Small intestine (tissue), 16 donors: ENCODE measurements at places on chromosomes 7 and 10.

GRCh38 chr7:96238474-96238873, 83.4 kb downstream of the SLC25A13 start:
- no peak for DNase-seq

- DNase-seq = peak; percentile 11
These were observed 35.2 kb downstream of the OR13A1 start for GRCh38 chr10:45280113-45280760.

GRCh38 chr10:130580975-130581374, 444.8 kb downstream of the GLRX3 start:
- DNase-seq = no peak

DNA sequence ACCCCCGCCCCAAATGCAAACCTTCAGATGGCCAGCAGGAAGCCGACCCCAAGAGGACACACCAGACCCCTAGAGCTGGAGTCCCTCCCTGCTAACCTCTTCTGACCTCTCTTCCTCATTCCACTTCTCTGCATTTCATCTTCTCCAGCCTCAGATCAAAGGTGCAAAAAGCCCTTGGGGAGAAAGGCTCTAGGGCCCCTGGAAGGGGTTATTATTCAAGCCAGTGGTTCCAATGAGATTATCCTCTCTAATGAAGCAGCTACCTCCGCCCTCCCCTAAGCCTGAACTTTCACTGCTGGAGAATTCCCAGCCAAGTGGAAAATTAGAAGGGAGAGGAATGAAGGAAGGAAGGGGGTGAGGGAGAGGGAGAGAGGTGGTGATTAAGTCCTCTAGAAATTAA, 343.9 kb downstream of the PLXNA4 start:
- no peak for DNase-seq

DNA sequence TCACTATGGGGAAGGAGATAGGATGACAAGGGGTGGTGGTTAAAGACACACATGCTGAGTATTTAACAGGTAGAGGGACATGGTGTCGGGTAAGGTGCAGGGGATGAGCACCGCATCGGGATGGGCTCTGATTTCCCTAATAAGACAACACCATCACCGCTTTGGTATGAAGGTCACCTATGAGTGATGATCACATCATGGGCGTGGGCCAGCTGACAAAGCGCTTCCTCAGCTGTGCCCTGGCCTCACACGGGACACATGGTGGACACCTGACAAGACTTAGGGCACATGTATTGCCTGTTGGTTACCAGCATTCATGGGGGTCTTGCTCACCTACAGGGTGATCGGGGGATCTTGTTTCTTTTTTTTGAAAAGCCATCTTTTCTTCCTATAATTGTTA, 12.8 kb downstream of the C7orf57 start:
- DNase-seq = no peak

GRCh38 chr7:52727632-52728031, 307.8 kb upstream of the POM121L12 start:
- DNase-seq = no peak

GRCh38 chr7:1066242-1066588, 21.7 kb upstream of the GPER1 start:
- DNase-seq = no peak

DNA sequence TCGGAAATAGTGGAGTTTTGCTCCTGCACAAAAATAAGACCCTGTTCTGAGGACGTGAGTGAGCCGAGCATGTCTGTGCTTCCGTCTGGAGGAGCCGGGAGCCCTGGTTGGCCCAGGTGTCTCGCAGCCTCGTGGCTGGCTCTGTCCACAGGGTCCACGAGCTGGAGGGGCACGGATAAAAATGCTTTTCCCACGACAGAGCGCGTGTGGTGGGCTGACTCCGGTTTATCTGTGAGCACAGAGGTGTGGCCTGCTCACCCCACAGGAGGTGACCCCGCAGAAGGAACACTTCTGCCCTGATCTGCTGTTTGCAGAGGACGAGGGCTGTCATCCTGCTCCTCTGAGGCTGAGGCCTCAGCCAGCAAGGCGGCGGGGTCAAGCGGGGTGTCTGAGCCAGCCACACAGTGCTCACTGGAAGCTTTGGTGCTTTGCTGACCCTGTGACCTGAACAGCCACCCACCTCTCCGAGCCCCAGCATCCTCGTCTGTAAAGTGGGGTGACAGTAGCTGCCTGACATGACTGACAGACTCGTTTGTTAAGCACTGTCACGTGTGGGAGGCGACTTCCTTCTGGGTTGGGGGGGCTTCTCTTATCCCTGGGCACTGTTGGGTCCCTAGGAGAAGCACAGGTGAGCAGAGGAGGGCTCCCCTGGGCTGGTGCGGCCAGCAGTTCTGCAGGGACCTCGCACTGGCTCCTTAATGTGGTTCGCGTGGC, 162.5 kb downstream of the DNAJB6 start:
- no peak for DNase-seq

- DNase-seq = peak; percentile 10
These were observed 25.1 kb downstream of the FAM13C start for GRCh38 chr10:59337201-59337652.

DNA sequence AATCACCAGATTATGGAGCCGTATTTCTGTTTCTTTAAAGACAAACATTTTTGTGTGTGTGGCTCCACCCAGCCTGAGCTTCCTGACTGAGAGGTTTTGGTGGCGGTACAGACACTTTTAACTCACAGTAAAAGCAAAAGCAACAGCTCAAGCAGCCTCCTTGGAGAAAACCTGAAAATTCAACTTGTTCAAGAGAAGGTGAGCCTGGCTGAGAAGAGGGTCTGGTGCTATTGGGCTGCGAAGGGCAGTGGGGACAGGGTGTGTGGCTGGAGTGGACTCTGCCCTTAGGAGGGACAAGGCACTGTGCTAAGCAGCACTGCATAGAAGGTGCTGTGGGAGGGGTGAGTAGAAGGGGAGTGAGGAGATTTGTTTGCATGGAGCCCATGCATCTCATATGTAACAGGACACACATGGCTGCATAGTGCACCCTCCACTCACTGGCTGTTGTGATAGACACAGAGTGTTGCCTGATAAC, at the start of gene GIMAP7:
Gene GIMAP7, plus strand, starts transcription at position 125 of the 475 bp plus-strand sequence. CDS start 5,103 bp downstream, outside the sequence.
- peak; percentile 48 for DNase-seq

GRCh38 chr10:124265391-124265745, 153.4 kb downstream of the OAT start:
- DNase-seq = no peak

GRCh38 chr10:442209-442608, 247.3 kb downstream of the DIP2C start:
- no peak for DNase-seq

DNA sequence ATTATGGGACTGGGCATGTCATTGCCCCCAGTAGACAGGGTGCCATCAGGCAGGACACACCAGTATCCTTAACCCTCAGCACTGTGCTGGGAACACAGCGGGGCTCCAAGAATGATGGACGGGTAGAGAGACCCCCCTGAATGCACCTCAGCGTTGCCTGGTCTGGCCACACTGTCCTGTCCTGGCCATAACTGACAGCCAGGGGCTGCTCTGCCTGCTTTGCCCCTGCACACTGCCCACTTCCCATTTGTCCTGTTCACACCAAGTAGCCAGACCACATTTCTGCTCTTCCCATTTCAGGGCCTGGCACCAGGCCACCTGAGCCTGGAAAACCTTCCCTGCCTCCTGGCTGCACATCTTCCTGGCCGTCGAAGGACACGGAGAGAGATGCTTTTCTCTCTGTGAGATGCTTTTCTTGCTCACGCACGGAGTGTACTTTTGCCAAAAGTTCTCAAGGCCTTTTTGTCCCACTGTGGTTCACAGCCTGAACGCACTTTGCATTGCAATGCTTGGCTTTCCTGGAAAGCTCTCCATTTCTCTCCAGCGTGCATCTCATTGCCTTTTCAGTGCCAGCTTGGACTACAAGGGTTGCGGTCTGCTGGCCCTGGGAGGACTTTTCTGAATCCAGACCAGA, 131.0 kb upstream of the EEPD1 start:
- DNase-seq = no peak

DNA sequence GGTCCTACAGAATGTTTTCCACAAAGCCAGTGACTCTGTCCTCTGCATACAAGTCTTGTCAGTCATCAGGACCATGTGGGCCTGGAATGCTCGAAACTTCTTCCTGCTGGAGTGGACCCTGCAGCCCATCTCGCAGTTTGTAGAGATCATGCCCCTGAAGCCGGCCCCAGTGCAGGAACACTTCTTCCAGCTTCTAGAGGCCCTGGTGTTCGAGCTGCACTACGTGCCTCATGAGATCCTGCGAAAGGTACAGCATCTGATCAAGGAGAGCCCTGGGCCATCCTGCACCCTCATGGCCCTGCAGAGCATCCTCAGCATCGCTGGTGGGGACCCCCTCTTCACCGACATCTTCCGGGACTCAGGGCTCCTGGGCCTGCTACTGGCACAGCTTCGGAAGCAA, 46.5 kb downstream of the WDFY4 start:
- DNase-seq = no peak

- no peak for DNase-seq
These were observed 66.5 kb downstream of the VPS50 start for GRCh38 chr7:93298671-93299070.

- no peak for DNase-seq
These were observed 871 bp downstream of the POP7 start for GRCh38 chr7:100706672-100707311.

- no peak for DNase-seq
These were observed 157.7 kb downstream of the PLPP4 start for GRCh38 chr10:120614680-120615079.

GRCh38 chr7:20200361-20200760, 16.8 kb downstream of the MACC1 start:
- DNase-seq = no peak

- no peak for DNase-seq
These were observed 122.4 kb downstream of the ZNF248 start for GRCh38 chr10:37734971-37735370.

DNA sequence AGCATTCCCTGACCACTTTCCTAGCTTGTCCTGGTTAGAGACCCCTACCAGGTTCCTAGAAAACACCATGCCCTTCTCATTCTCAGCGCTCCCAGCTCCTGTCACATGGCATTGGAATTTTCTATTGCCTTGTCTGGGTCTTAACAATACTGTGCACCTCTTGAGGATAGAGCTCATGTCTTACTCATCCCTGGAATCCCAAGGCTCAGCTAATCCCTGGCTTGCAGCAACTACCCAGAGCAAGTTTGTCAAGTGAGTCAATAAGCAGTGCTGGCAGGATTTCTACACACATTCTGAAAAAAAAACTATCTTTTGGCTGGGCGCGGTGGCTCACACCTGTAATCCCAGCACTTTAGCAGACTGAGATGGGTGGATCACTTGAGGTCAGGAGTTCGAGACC, 11.7 kb upstream of the PRDX3 start:
- no peak for DNase-seq

- DNase-seq = no peak
These were observed 115.9 kb downstream of the TCERG1L start for GRCh38 chr10:131195558-131196159.

DNA sequence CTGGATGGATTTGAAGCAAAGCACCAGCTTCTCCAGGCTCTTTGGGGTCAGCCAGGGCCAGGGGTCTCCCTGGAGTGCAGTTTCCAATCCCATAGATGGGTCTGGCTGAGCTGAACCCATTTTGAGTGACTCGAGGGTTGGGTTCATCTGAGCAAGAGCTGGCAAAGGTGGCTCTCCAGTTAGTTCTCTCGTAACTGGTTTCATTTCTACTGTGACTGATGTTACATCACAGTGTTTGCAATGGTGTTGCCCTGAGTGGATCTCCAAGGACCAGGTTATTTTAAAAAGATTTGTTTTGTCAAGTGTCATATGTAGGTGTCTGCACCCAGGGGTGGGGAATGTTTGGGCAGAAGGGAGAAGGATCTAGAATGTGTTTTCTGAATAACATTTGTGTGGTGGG, 14.2 kb downstream of the LEP start:
- DNase-seq = no peak

GRCh38 chr7:71208881-71209280, 76.9 kb downstream of the GALNT17 start:
- DNase-seq = no peak

- DNase-seq = no peak
These were observed 46.9 kb upstream of the SEPTIN7 start for GRCh38 chr7:35753761-35754603.

DNA sequence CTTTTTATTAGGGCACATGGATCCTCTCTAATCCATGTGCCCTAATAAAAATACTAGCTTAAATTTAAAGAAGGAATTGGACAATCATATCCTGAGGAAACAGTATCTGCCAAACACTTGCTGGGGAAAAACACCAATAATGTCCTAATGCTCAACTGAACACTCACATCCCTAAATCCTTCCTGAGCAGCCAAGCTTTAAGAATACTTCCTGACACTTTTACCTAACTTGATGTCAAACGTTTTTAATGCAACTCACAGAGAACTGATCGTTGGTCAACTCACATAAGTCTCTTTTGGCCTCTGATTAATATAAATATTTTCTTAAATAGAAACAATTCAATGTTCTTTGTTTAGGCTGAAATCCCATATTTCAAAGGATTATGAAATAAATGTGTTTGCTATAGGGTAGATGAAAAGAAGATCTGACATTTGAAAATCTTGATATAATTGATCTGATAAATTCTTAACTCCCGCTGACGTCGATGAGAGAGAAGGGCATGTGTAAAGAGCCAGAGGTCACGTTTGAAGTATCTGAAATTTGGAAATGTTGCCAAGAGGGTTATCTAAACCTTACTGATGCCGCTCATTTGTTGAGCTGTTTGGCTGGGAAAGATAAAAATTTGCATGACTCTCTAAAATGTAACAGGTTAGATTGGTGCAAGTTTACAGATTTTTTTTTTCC, 122.8 kb upstream of the RHOBTB1 start:
- no peak for DNase-seq

- no peak for DNase-seq
These were observed 724.2 kb downstream of the GATA3 start for GRCh38 chr10:8778713-8779112.

DNA sequence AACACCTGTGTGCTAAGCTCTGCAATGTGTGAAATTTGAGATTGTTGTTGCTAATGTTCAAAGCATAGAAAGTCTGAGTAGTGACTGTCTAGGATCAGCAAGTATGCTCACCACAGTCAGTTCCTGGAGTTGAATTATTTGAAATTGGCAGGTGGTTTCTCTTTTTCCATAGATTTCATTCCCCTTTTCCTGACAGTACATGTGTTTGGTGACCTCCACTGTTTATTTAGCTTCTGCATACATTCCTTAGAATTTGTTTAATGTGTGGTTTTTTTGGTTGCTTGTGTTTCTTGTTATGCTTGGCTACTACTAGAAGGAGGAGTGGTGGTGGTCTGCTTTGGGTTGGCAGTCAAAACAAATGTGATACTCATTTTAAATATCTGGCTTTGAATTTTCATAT, 52.3 kb downstream of the FOXP2 start:
- DNase-seq = no peak

DNA sequence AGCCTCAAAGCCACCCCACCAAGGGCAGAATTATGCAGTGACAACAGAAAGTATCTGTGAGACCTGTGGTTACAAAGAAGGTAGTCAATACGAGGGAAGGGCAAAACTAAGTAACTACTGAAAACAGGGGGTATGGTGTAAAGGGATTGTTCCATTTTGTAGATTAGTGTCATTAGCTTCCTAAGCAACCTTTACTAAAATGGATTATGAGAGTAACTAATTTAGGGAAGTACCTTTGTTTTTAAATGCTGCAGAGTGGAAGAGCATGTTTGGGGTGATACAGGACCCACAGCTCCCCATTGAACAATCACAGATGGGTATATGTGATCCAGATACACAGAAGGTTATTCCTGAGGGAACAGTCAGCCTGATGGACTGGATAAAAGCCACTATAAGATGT, 51.3 kb upstream of the TAC1 start:
- DNase-seq = no peak

- DNase-seq = no peak
These were observed 102.7 kb downstream of the ZWINT start for GRCh38 chr10:56258378-56258777.
